Activated T-helper 1 cell treated with anti-CD3 and anti-CD28 coated beads, Interleukin-2, amount 50 U/mL, for 16 hours (primary cell): ENCODE measurements at places on chromosomes 11 and 22.

- no peak for DNase-seq
Observed at GRCh38 chr11:20536784-20537183, 62.6 kb upstream of the SLC6A5 start.

DNA sequence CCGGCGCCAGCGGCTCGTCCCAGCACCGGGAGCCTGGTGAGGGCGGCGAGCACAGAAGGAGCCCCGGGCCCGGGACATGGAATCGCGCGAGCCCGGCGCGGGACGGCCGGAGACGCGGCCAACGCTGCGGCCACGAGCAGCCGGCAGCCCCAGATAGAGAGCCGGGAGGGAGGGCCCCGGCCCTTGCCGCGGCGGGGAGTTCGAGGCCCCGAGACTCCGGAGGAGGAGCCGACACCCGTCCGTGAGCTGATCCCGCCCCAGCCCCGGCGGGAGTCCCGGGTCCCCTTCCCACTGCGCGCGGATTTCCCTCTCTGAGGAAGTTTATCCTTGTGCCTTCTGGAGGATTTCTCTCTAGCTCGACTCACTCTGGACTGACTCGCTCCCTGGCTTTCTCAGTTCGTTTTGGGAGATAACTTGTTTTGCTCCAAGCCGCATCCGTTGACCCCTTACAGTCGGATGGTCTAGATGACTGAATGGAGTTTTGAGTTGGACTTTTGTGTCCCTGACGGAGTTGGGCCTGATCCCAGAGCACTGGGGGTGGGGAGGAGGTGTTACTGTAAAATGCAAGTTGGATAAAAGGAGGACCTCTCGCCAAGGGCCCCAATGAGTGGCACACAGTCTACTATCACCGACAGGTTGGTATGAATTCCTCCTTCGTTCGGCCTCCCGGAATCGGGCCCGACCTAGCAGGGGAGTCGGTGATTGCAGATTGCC is 585 bp downstream of the ARHGEF12 start:
- DNase-seq, result no peak

- no peak for DNase-seq
Observed at GRCh38 chr11:116051494-116051893, 547.3 kb upstream of the CADM1 start.

DNA sequence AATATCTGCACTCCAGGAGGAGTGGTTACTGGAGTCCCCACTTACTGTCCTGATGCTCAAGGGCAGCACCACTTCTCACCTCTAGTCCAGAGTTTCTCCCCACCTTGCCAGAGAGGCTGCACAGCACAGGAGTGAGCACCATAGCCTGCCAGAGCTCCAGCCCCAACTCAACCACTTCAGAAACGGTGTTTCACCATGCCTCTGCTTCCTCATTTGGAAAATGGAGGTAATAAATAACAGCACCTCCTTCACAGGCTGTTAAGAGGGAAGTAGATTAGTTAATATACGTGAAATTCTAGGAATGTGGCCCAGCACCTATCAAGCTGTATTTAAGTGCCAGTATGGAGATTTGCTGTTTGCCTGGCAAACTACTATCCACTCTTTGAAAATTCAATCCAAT is 63.0 kb downstream of the GALNT18 start:
- no peak for DNase-seq

GRCh38 chr11:47259232-47259977 is 1.6 kb downstream of the NR1H3 start:
- no peak for DNase-seq

GRCh38 chr22:33163815-33164214 is 105.6 kb upstream of the SYN3 start:
- DNase-seq, result no peak

- DNase-seq, result no peak
Observed at GRCh38 chr11:133206313-133207005, 325.8 kb downstream of the OPCML start.

- no peak for DNase-seq
Observed at GRCh38 chr11:25183411-25183810, 686.6 kb downstream of the LUZP2 start.

- DNase-seq, result no peak
Observed at GRCh38 chr11:75554258-75555022, 7.6 kb upstream of the SERPINH1 start.

GRCh38 chr11:132802947-132803346 is 729.4 kb downstream of the OPCML start:
- no peak for DNase-seq

DNA sequence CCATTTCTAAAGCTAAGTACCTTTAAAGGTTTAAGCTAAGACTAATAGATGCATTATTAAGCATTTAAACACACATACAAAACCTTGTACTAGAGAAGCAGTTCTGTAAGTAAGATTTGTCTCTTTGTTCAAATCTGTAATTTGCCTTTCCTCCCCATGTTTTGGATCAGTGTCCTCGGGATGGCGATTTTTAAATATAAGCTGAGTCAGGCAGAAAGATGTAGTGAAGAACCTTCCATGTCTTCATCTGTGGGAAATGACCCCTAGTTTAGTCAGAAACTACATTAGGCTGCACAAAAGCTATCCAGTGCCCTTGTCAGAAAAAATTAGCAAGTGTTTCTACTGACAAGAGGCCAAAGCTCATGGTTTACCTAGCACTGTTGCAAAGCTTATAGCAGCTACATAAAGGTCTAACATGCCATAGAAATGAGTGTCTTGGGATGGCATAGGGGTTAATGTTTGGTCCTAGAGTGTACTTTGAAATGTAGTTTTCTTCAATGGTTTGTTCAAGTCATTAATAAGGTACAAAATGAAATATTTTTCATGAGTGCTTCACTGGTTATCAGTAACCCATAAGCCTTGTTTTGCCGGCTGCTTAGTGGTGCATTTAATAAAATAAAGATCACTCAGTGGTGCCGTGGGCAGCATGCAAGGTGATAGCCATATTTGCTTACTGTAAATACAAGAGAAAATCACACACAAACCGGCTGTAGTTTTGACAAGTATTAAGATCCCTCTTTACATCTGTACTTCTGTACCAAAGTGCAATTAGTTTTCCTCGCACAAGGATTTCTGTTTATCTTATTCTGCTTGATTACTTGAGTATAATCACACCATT is 139.8 kb downstream of the ELP4 start:
- DNase-seq, result no peak

GRCh38 chr11:113189909-113190667 is 124.3 kb upstream of the TTC12 start:
- DNase-seq, result no peak

- DNase-seq, result no peak
Observed at GRCh38 chr11:106242718-106243415, 165.4 kb downstream of the AASDHPPT start.

DNA sequence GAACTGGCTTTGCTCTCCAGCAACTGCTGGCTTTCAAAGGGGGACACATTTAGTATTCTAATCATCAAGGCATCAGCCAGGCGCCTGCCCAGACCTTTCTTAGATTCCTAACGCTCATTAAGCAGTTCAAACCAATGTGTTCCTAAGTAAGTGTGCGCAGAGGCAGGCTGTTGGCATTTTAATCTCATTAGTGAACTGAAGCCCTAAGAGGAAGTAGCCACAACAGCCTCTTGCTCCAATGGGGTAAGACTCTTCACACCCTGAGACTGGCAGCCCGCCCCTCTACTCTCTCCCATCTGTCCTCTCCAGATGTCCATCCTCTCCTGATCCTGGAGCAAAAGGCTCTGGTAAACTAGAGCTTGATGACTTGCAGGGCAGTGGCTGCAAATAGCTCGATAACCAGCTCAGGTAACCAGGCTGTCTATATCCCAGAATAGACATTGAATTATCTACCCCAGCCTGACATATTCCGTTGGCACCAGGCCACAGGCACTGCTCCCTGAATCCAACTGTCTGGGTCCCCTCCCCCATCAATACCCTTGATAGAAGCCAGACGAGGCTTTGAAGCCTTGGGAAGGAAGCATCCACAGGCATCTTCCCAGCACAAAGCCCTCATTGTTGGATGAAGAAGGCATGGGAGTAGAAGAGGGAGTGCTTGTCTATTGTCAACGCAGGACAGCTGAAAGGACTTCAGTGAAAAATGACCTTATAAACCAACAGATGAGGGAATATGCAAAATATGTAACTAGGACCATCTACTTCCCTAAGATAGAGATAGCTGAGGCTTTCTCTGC is 321.1 kb downstream of the TENM4 start:
- DNase-seq, result no peak

- no peak for DNase-seq
Observed at GRCh38 chr11:115819014-115819413, 314.8 kb upstream of the CADM1 start.

- no peak for DNase-seq
Observed at GRCh38 chr22:48825802-48826520, 1001.7 kb downstream of the BRD1 start.

DNA sequence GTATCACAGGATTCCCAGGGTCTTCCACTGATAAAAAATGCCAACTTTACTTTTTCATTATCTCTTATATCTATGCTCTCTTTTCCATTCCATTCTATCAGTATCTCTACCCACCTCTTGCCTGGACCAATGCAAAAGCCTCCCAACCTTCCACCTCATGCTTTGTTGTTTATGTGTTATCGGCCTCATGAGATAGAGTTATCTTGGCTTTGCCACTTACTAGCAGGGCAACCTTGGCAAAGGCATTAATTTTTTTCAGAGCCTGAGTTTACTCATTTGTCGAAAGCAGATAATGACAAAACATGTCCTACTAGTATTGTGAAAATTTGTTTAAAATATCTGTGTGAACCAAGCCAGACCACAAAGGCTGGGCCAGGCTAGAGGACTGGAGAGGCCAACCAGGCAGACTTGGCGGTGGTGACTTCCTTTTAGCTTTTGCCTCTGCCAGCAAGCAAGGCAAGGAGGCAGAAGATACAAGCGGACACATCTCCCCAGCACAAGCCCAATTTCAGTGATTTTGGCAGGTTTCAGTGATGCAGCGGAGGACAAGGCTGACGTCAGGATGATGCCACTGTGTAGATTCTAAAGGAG is 106.9 kb downstream of the ADAMTS15 start:
- no peak for DNase-seq

DNA sequence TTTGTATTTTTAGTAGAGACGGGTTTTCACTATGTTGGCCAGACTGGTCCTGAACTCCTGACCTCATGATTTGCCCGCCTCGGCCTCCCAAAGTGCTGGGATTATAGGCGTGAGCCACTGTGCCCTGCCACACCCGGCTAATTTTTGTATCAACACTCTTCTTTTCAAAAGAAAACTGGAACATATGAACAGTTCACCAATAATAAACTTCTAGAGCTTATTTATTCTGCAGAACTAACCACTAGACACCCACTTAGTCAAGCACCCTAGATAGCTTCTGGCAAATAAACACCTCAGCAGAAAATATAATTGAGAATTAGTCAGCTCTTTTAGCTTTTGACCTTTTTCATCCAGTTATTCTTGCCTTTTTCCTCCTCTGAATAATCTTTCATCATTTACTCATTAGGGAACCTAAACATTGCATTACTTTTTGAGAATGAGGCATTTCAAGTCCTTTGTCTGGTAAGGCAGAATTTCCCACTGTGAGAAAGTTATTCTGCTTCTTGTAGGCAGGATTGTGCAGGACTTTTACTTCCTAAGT is 27.3 kb upstream of the TMEM41B start:
- no peak for DNase-seq

DNA sequence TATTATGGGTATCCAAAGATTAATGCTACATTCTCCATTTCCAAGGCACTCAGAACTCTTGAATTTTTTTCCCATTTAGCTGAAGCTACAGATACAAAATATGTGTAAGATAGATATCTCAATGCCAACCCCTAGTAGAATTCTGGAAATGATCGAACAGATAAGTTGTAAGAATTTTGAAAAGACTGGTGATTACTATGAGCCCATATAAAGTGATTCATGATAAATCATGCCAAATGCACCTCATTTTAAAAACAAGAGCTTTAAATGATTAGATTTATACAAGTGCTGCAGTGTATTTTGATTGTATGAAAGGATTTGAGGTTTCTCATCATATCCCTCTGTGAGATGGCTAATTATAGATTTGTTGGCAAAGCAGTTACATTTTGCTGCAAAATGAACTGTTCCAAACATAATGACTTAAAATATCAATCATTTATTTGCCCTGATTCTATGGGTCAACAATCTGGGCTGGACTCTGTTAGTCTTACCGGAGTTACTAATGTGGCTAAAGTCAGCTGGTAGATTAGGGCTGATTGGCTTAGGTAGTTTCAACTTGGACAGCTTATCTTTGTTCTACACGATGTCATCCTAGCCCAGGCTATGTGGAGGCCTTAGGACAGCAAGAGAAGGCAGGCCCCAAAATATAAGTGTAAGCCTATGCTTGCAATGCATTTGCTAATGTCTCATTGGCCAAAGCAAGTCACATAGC is 3.4 kb downstream of the OR10V1 start:
- no peak for DNase-seq
